Naive B cell (primary cell): ENCODE measurements at places on chromosomes 5 and 9.

DNA sequence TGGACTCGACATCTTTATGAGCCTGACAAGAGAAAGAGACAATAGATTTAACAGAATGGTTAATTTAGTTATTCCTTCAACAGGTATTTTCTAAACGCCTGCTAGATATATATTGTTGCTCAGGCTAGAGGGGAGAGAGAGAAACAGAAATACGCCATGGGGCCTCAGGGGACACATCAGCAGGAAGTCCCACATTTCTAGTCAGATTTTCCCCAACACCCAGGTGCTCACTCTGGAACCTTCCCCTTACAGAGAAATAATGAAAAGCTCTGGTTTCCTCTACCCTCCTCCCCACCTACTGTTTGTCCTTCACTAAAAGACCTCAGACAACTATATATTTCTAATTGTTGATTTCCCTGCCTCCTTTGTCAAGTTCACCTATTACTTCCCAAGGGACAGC lies 130.3 kb upstream of the TBC1D2 start:
- no peaks in the 10 kb centered on the region for H3K27me3 ChIP-seq
- no peak for DNase-seq
- peak overlapping the region; percentile 9 for H3K4me3 ChIP-seq
- peaks cover 28% of the 10 kb centered on the region for H3K4me1 ChIP-seq

GRCh38 chr5:134149571-134150303 lies 27.0 kb downstream of the SKP1 start:
- H3K4me1 ChIP-seq: peaks cover 10% of the 10 kb centered on the region
- no peak for DNase-seq
- peak overlapping the region; percentile 74 for H3K27ac ChIP-seq
- peak overlapping the region; percentile 22 for H3K4me3 ChIP-seq
- peaks cover 7% of the 10 kb centered on the region for H3K36me3 ChIP-seq

- H3K36me3 ChIP-seq: no peaks in the 10 kb centered on the region
- no peak overlapping the region for H3K4me3 ChIP-seq
- no peak overlapping the region for H3K27ac ChIP-seq
- no peaks in the 10 kb centered on the region for H3K4me1 ChIP-seq
- no peak for DNase-seq
Measured at GRCh38 chr5:74408150-74409043, 232.1 kb downstream of the ENC1 start.

GRCh38 chr5:179212870-179213269 lies 132.4 kb downstream of the ADAMTS2 start:
- H3K27ac ChIP-seq: no peak overlapping the region
- no peaks in the 10 kb centered on the region for H3K36me3 ChIP-seq
- no peak for DNase-seq
- no peaks in the 10 kb centered on the region for H3K4me1 ChIP-seq

DNA sequence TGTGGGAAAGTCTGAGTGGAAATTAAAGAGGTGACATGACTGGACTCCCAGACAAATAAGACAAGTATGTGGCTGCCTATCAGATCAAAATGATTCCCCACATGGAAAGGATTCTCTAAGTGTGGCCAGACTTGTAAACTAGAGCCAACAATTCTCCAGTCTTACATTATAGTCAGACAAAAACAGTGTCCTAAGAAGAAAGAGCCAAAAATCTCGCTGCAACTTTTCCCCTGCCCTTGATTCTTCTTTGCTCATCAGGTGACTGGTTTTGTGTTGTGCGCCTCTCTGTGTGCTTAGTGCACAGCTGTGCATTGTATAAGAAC lies 164.2 kb upstream of the TARS1 start:
- H3K36me3 ChIP-seq: no peaks in the 10 kb centered on the region
- H3K27ac ChIP-seq: no peak overlapping the region
- no peaks in the 10 kb centered on the region for H3K27me3 ChIP-seq
- no peaks in the 10 kb centered on the region for H3K4me1 ChIP-seq

DNA sequence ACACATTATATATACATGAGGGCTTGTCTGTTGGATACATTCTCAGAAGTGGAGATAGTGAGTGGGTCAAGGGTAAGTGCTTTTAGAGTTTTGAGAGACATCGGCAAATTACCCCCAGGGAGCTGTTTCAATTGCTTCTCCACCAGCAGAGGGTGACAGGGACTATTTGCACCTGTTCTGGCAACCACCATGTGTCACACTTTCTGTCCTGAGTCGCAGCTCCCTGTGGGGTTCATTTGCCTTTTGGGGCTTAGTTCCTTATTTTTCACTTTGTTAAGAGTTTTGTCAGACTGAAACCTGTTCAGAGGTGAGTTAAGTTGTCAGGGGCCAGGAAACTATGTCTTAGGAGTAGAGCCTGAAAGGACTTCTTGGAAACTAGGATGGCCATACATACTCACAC lies 20.1 kb upstream of the SLC36A1 start:
- H3K4me3 ChIP-seq: no peak overlapping the region
- H3K27me3 ChIP-seq: peaks cover 29% of the 10 kb centered on the region
- peak; percentile 47 for DNase-seq
- peaks cover 16% of the 10 kb centered on the region for H3K4me1 ChIP-seq
- no peak overlapping the region for H3K27ac ChIP-seq

DNA sequence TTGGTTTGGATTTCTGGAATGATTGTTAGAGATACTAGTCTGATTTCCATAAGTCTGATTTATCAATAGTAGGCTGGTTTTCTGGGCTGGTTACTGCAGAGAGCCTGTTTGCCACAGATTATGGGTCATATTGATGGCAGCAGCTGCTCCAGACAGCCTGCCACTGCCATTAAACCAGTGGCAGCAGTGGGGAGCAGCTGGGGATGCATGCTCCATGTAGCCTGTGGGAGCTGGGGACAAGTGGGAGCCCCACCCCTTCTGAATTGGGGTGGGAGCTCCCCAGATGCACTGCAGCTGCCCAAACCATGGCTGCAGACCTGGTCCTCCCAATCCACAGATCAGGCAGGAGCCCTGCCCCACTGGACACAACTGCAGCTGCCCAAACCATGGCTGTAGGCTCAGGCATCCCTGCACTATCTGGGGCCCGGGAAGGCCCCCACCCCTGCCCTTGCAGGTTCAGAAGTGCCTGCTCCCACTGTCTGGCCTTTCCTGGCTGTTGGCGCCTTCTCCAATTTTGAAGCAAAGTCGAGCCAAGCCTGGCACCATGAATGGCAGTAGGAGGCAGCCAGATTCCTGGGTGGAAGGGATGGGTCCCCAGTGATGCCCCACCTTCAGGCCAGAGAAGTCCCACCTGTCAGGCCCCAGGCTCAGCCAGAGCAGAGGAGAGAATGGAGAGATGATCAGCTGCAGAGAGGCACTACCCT lies 402.9 kb upstream of the TYRP1 start:
- H3K4me3 ChIP-seq: no peak overlapping the region
- no peak overlapping the region for H3K27ac ChIP-seq
- DNase-seq: no peak
- H3K27me3 ChIP-seq: no peaks in the 10 kb centered on the region

GRCh38 chr5:122385808-122386207 lies 73.8 kb downstream of the SNCAIP start:
- H3K4me1 ChIP-seq: no peaks in the 10 kb centered on the region
- H3K27me3 ChIP-seq: peaks cover 6% of the 10 kb centered on the region
- H3K4me3 ChIP-seq: no peak overlapping the region
- DNase-seq: no peak
- no peaks in the 10 kb centered on the region for H3K36me3 ChIP-seq
- H3K27ac ChIP-seq: no peak overlapping the region

DNA sequence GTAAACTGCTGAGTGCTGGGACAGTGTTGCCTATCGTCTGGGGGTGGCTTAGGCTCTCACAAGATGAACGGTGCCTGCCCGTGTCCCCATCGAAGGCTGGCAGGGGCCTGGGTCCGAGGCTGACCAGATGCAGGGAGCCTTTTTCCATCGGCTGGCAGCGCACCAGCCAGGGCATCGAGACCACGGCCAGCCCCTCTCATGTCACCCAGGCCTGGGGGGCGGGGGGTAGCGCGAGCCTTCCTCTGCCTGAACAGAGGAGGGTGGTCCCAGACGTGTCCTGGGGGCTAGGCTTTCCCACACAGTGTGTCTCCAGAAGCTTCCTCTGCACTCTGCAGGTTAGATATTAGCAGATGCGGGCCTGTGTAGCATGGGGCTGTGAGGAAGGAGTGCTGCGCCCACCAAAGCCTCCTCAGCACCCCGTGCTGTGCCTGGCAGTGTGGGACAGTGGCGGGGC lies 17.3 kb downstream of the FGD3 start:
- H3K27me3 ChIP-seq: no peaks in the 10 kb centered on the region
- peak overlapping the region; percentile 100 for H3K4me3 ChIP-seq
- peaks cover 79% of the 10 kb centered on the region for H3K4me1 ChIP-seq

DNA sequence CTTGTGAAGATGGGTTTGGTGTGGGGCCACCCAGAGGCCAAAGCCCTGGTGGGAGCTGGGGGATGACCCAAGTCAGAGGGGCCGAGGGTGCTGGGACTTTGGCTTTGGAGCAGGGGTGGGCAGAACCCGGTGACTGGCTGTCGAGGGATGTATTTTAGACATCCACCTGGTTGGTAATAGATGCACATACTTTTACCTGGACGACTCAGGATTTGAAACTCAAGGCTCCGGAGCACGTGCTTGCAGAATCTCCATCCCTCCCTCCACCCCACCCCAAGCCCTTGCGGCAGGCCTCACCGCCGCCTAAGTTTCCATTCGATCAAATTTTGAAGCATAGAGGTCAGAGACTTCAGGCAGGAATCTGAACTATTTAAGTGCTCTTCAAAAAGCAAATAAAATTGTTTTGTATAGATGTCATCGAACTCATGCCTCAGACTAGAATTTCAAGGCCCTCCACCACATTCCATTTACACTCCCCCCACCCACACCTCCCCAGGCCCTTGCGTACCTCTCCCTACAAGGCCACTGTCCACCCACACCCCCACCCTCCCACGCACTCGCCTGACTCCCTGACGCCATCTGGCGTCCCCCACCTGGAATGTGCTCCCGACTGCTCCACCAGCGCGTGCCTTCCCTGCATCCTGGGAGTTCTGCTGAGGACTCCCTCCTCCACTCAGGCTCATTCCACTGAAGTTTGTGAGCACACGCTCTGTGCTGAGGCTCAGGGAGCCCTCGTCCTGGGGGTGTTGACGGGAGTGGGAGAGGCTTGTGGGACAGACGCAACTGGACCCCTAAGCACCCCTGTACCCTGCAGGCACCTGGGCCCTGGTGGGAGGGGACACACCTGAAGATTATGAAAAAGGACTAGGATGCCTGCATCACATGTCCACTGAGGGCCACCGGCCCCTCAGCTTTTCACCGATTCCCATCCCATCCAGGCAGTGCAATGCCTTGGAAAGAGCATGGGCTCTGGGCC lies 56.4 kb upstream of the RPL26L1 start:
- H3K36me3 ChIP-seq: peaks cover 11% of the 10 kb centered on the region
- no peaks in the 10 kb centered on the region for H3K27me3 ChIP-seq
- peaks cover 8% of the 10 kb centered on the region for H3K4me1 ChIP-seq

GRCh38 chr5:171309276-171310211 lies 496 bp downstream of the TLX3 start:
- peaks cover 83% of the 10 kb centered on the region for H3K27me3 ChIP-seq
- no peak overlapping the region for H3K4me3 ChIP-seq
- H3K36me3 ChIP-seq: peaks cover 20% of the 10 kb centered on the region
- H3K4me1 ChIP-seq: peaks cover 36% of the 10 kb centered on the region
- DNase-seq: no peak
- H3K27ac ChIP-seq: no peak overlapping the region

DNA sequence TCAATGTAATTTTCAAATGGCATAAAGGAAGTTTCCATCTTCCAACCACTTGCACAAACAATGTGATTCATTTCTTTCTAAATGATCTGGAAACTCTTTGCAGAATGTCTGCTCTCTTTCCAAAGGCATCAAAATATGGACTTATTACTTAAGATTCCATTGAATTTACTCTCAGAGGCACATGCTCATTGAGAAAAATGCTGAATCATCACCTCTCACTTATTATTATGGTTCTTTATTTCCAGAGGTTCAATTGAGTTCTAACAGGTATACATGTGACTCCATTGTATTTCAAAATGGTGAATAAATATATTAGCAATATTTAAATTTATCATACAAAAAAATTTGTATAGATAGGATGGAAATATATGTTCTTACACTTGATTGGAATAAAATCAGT lies 1140.6 kb downstream of the EFNA5 start:
- H3K27me3 ChIP-seq: no peaks in the 10 kb centered on the region
- no peak for DNase-seq
- no peaks in the 10 kb centered on the region for H3K4me1 ChIP-seq
- no peak overlapping the region for H3K4me3 ChIP-seq
- no peaks in the 10 kb centered on the region for H3K36me3 ChIP-seq
- no peak overlapping the region for H3K27ac ChIP-seq

DNA sequence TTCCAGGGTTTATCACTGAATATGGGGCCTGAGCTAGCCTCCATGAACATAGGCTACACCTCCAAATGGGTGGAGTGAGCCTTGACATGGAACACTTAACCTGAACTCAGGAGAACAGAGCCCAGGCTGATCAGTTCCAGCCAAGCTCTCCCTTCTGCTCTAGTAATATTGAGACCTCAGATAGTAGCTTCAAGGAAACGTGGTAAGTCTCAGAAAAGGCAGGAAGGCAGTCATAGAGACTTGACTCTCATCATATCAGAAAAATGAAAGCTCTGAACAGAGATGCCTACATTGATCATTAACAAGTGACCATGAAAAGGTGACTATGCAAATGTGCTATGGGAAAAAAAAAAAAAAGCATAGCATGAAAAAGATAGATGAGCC lies 40.5 kb upstream of the MYO10 start:
- no peak overlapping the region for H3K4me3 ChIP-seq
- H3K36me3 ChIP-seq: no peaks in the 10 kb centered on the region
- no peak for DNase-seq
- no peaks in the 10 kb centered on the region for H3K4me1 ChIP-seq

DNA sequence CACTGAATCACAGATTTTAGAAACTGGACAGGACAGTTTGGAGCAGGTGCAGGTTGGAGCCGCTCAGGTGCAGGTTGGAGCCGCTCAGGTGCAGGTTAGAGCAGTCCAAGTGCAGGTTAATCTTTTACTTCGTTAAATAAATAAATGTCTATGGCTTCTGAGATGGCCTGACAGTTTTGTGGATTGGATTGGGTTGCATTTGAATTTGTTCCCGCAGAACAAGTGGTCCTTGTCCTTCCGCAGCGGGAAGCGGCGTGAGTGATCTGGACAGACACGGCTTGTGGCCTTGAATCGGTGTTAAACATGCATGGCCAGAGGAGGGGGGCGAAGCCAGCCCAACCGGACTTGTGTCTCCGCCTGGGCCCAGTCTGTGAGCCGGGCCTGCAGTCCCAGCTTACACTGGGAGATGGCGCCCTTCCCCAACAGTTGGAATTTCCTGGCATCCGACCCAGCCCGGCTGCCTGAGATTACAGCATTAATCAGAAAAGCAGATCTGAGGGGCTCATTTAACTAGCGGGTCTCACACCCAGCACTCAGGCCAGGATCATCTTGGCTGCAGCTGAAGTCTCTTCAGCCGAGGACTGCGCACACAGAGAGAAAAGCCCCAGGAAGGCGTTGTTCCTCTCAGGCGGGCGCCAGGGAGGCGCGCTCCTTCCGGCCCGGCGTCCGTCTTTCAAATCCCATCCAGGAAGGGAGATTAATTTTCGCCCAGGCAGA lies 1.5 kb upstream of the OLFM1 start:
- H3K36me3 ChIP-seq: no peaks in the 10 kb centered on the region
- peak overlapping the region; percentile 89 for H3K4me3 ChIP-seq
- no peak overlapping the region for H3K27ac ChIP-seq
- peaks cover 45% of the 10 kb centered on the region for H3K27me3 ChIP-seq
- no peaks in the 10 kb centered on the region for H3K4me1 ChIP-seq
